ENCODE measurements at places on chromosomes 13 and 19.

- peak; percentile 28 for DNase-seq
Observed at GRCh38 chr13:51818781-51819511, 15.0 kb upstream of the DHRS12 start.

- no peak for DNase-seq
Observed at GRCh38 chr13:22009500-22009899, 338.6 kb downstream of the FGF9 start.

- no peak for DNase-seq
Observed at GRCh38 chr19:48481846-48482639, 12.9 kb downstream of the CYTH2 start.

GRCh38 chr19:33302974-33303790, 848 bp upstream of the CEBPA start:
- DNase-seq = peak; percentile 59

DNA sequence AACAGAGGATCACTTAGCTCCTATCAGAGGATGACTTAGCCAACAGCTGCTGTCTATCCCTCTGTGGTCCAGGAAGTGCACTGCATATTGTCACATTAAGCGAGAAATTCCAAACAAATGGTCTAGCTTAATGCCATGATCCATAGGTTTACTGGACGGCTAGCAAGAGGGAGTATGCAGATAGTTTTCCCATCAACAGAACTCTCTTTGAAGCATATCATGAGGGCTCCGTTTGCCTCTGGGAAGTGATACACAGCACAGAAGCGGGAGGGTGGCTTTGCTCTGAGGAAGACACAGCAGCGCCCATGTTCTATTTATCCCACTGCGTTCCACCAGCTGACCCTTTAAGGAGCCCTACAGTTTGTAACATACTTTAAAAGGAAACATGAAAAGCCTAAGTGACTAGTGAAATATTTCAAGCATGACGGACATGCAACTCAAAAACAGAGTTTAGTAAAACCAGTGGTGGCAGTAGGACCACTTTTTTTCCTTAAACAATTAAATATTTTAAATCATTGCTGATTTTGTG, 52.7 kb downstream of the COL4A1 start:
- DNase-seq = no peak

- DNase-seq = no peak
Observed at GRCh38 chr13:45297456-45298205, 43.4 kb downstream of the TPT1 start.

GRCh38 chr13:100527644-100528043, 60.9 kb downstream of the GGACT start:
- DNase-seq = no peak

GRCh38 chr19:15680478-15681322, 7.8 kb downstream of the CYP4F12 start:
- no peak for DNase-seq

DNA sequence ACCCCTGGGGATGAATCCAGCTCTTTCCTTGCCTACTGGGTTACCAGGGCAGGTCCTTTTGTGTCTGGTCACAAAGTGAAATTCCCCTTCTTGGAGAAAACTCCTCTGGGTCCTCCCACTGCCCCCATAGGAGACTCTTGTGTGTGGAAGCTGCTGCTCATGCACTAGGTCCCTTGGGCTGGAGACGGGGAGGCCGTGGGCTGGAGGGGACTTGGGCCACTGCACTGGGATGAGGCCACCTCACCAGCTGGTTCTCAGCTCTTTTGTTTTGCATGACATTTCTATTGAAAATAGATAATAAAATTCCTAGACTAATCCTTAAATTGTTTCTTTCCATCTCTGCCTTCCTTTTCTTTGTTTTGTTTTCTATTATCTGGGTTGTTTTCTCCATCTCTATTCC, 62.4 kb downstream of the TEX29 start:
- DNase-seq = no peak

GRCh38 chr19:6671960-6672359, 2.0 kb upstream of the TNFSF14 start:
- DNase-seq = no peak

- peak; percentile 43 for DNase-seq
Observed at GRCh38 chr19:17762505-17763229, 11.4 kb downstream of the FCHO1 start.

- DNase-seq = no peak
Observed at GRCh38 chr13:70723732-70724131, 615.5 kb upstream of the KLHL1 start.

GRCh38 chr19:43331435-43332010, 22.0 kb upstream of the CD177 start:
- no peak for DNase-seq

DNA sequence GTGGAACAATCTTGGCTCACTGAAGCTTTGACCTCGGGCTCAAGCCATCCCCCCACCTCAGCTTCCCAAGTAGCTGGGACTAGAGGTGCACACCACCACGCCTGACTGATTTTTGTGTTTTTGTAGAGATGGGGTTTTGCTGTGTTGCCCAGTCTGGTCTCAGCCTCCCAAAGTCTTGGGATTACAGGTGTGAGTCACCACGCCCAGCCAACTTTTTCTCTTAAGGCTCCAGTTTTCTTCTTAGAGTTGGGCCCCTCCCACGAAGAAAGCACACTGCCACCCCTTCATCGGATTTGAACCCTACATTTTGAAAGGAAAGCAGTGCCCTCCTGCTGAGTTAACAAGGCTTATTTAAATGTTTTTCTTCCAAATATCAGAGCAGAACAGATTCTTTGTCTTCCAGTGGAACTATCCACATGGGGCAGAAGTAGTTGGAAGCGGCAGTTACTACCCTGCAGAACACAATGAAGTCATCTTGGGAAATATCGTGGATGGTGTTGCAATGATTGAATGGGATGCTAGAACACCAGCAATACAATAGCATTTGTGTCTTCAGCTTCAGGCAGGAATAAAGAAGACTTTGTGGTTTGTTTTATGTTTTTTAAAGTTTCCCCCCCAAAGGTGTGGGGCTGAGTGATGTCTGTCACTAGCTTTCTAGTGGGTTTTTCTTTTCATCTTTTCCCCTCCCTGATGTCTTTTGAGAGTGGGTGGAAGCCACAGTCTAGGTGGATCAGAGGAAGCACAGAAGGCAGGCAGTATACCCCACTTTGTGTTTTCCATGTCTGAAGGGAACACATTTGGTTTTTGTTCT, 8.9 kb downstream of the ACTN4 start:
- no peak for DNase-seq

GRCh38 chr19:37991841-37992248, 84.8 kb downstream of the SIPA1L3 start:
- no peak for DNase-seq

DNA sequence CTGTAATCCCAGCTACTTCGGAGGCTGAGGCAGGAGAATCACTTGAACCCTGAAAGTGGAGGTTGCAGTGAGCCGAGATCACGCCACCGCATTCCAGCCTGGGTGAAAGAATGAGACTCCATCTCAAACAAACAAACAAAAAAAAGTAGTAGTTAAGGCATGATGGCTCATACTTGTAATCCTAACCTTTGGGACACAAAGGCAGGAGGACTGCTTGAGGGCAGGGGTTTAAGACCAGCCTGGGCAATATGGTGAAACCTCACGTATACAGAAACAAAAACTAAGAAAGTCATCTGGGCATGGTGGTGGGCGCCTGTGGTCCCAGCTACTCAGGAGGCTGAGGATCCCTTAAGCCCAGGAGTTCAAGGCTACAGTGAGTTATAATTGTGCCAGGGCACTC, 1.8 kb downstream of the DNMT1 start:
- no peak for DNase-seq

DNA sequence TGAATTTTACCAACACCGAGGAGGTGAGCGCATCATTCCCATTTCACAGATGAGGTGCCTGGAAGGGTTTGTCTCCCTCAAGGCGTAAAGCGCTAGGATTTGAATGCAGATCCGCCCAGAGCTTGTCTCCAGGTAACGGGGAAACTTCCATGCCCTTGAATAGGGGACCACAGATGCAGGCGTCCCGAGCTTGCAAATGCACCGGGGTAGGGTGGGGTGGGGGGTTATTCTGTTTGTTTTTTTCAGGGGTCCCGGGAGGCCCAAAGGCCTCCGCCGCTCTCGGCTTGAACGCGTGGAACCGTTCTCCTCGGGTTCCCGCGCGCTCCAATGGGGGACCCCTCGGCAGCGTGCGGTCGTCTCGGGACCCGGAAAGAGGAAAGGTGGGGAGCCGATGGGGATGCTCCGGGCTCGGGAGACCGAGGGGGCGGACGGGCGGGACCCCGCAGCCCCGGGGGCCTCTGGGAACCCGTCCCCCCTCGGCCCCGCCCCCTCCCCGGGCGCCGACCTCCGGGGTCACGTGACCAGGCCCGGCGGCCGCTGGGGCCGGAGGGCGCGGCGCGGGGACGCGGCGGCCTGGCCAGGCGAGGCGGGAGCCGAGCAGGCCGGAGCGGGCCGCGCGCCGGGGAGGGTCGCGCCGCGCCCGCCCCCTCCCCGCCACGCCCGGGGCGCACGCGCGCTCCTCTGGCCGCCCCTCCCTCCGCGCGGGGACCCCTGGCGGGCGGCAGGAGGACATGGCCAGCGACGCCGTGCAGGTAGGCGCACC, at the start of gene PKN1:
Gene PKN1 (plus strand): TSS at position 516 of the 763 bp plus-strand sequence. CDS start 216 bp downstream, at position 732.
- DNase-seq = peak; percentile 80

DNA sequence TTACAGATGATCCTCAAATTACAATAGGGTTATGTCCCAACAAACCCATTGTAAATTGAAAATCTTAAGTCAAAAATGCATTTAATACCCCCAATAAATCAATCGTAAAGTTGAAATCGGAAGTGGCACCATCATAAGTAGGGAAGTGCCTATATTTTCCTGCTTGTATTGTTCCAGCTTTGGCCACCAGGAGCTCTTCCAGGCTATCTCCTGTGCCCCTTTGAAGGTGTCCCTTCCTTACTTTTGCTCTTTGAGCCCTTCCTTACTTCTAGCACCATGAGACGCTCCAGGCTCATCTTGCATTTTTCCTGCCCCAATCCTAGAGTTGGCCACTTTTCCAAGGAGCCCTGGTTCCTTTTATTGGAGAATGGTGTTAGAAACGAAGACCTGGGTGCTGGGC, 163.0 kb upstream of the TSC22D1 start:
- no peak for DNase-seq

DNA sequence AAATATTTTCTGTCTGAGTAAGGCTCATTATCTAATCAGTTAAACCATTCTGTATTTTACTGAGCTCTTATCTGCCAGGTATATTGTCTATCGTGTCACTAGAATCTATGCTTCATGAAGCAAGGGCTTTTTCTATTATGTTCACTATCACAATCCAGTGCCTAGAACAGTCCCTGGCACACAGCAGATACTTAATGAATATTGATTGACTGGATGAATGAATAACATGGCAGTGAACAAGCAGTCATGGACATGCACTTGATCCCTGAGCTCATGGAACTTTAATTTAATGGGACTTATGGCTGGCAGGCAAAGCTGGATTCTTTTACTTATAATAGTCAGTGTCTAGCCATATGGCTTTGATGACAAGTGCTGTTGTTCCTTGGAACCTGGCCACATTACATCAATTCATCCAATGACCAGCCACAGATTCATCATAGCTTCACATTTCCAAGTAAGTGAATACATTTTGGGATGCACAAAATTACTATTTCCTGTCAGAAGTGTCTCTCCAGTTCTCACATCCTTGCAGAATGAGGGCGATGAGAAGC, 214.8 kb downstream of the COG6 start:
- DNase-seq = peak; percentile 6

- DNase-seq = peak; percentile 74
Observed at GRCh38 chr19:30649934-30650614, 277.9 kb downstream of the ZNF536 start.

- no peak for DNase-seq
Observed at GRCh38 chr13:63048653-63049052, 1633.0 kb upstream of the PCDH20 start.

- DNase-seq = no peak
Observed at GRCh38 chr13:87942205-87942604, 271.0 kb downstream of the SLITRK5 start.

DNA sequence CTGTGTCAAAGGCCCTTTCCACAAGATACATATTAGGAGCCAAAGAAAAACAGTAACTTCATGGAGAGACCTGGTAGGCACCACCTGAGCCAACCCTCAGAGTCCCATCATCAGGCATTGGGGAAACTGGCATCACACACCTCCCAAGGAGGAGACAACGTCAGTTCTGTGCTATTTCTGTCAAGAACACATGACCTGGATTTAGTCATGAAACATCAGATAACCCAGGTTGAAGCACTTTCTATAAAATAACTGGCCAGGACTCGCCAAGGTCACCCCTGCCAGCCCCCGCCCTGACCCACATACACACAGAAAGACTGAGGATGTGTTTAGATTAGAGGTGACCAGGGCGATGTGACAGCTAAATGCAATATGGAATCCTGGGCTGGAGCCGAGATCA, 35.6 kb downstream of the COL4A1 start:
- DNase-seq = no peak

- DNase-seq = no peak
Observed at GRCh38 chr13:113589251-113589960, 4.9 kb downstream of the TFDP1 start.

- peak; percentile 9 for DNase-seq
Observed at GRCh38 chr13:75384879-75385707, 96.9 kb downstream of the TBC1D4 start.

DNA sequence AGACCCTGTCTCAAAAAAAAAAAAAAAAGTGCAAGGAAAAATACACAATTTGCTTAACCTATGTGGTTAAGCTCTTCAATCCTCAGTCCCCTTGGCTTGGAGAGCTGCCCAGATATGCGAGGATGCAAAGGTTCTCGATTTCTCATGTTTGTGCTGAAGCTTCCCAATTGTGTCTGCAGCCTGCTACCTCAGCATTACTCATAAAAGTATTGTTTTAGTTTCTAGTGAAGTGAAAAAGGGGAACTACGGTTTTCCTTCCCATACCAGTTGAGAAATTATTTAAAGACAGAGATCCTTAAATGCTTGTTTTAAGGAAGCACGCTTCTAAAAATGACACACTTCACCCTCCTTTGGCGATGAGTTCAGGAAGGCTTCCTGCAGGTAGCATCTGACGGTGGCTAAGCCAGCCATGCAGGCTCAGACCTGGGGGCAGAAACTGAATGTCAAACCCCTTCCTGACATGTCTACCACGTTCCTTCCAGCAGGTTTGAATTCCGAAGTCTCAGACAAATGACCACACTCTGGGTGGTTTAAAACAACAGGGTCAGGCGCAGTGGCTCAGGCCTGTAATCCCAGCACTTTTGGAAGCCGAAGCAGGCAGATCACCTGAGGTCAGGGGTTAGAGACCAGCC, 47.9 kb downstream of the RUBCNL start:
- peak; percentile 36 for DNase-seq

DNA sequence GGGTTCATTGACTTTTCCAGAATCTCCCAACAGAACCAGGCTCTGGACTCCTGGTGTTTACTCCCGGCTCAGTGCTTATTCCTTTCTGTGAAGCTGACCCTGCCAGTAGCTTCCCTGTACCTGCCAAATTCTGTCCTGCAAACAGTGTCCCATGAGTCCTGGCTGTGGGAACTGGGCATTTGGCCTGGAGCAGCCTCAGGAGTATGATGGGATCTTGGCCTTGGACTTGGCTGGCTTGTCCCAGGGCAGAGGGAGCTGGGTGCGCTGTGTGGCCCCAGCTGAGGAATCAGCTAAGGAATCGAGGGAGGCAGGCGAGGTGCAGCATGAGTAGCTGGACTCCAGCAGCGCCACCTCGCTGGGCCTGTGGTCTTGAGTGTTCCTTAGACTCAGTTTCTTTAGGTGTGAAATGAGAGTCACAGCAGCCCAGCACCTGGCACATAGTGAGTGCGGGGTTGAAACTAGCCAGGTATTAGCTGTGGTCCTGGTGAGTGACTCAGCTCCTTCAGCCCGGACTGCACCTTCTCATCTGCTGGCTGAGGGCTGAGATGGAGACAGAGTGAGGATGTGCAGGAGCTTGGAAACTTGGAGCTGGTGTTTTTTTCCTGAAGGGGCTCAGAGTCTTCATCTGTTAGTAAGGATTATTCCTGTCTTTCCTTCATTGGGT, 10.4 kb downstream of the CLASRP start:
- no peak for DNase-seq
